ENCODE measurements at places on chromosomes 6 and 20.

DNA sequence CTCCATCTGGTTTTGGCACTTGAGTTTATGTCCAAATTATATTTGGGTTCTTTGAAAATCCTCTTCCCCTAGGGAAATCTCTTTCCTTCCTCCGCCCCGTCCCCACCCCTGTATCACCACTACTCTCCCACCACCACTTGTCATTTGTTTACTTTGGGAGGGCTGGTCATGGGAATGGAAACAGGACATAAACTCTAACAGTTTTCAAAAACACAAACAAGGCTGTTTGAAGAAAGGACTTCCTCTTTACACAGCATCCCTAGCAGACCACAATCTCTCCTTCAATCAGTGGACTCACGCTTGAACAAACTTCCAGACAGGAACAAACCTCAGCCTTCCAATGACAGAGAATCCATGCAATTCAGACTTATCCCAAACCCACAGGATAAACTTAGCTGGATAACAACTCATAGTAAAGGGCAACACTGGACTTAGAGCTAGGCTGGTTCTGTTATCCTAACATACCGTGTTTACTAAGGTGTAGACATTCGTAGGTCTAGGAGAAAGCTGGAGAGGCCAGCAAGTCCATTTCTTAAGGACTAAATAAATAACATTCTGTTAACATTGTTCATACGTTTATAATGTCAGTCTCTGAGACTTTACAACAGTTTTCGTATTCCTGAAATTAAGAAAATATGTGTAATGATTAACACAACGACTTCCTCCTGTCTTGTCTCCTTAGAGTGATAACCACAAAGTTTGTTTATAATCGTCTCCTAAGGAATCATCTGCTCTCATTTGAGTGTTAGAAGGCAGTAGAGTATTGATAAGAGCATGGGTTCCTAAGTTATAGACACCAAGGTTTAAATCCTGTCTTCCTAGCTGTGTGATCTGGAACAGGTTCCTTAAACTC lies 44.1 kb upstream of the CTAGE9 start:
- DNase-seq: no peak

DNA sequence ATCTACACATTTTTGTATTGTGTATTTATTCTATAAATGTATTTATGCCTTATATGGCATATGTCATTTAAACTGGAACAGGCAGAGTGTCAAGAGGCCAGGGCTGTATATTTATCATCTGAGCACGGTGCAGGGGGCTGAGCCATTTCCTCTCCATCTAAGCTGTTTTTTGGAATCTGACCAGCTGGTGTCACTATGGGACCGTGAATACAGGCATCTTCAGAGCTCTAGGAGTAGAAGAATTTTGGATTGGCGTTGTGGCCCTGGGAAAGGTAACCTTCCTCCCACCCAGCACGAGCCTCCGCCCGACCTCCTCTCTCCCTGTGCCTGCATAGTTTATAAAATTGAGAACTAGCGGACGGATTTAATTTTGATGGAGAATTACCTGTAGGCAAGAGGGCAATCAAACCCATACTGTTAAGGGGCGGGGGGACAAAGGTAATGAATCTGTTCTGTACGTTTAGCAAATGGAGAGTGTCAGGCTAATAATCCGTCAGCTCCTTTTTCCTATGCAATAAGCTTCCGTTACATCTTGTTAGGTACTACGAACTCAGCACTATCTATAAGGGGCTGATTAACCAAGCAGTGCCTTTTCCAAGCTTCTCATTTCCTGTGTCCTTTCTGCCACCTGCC lies 29.0 kb upstream of the EEF1E1 start:
- peak; percentile 67 for DNase-seq

DNA sequence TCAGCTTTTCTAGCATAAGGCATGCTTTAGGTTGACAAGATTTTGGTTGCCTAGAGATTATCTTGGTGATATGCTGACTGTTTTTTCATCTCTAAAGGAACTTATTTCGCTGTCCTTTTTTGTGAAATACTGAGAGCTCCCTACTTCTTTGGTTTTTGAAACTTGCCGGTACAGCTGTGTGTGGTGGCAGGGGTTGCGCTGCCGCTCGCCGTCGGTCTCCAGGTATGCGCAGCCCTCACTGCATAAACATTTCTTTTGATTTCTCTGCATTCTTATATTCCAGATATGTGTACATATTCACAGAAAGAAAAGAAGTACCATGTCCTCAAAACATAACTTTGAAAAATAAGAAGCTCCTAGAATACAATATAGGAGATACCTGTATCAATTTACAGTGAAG lies 106.4 kb upstream of the SYNDIG1 start:
- DNase-seq: no peak

- DNase-seq: no peak
Measured at GRCh38 chr6:167345348-167345747, 20.5 kb downstream of the TTLL2 start.

GRCh38 chr20:34512266-34512954 lies 3.8 kb upstream of the DYNLRB1 start:
- peak; percentile 69 for DNase-seq

DNA sequence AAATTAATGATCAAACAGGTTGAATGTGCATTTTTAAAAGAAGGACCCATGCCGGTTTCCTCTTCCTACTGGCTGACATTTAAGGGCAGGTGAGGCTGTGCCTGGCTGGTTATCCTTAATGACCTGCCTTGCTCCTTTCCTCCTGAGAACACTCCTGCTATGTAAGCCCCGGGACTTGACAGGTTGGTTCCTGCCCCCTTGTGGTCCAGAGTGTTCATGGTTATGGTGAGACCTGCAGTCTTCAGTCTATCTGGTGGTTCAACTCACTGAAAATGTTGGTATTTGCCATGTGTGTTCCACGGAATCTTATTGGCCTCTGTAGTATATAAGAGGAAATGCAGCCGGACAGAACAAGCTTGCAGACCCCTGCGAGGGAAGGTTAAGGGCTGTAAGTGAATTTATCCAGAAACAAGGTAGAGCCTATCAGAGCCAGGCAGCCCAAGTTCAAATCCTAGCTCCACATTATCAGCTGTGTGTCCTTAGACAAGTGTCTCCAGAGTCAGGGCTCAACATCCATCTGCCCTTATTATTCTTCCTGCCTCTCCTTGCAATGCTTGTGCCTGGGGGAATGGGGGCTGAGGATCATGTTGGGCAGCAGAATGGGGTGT lies 5.2 kb upstream of the BPIFA3 start:
- peak; percentile 38 for DNase-seq

DNA sequence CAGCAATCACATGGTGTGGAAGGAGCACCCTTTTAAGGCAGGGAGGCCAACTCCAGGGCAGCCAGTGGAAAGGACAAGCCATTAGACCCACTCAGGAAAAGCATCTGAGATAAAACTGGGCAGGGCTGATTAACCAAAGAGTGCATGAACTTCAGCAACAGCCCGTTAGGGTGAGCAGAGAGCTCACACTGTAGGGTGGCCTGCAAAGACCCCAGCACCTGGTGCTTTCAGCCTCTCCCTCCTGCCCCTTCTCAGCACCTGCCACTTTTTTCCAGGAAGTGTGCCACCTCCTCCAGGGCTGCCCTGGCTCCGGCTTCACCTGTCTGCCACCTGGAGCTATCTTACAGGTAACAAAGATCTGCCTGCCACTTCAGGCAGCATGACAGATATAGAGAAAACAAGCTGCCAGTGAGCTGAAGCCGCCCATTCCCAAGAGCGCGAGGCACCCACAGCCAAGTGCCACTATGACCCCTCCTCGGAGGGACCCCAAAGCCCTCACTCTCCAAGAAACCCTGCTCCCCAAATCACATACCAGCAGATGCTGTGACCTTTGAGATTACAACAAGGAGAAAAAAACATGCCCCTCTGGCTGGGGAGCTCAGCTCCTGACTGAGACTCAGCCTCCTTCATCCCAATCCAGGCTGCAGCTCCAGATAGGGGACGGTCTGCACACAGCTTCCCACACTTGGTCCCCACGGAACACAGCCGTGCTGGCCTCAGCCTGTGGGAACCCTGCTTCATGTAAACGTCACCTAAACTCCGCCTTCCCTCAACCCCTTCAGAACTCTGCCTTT lies 71.2 kb downstream of the ABHD12 start:
- no peak for DNase-seq

DNA sequence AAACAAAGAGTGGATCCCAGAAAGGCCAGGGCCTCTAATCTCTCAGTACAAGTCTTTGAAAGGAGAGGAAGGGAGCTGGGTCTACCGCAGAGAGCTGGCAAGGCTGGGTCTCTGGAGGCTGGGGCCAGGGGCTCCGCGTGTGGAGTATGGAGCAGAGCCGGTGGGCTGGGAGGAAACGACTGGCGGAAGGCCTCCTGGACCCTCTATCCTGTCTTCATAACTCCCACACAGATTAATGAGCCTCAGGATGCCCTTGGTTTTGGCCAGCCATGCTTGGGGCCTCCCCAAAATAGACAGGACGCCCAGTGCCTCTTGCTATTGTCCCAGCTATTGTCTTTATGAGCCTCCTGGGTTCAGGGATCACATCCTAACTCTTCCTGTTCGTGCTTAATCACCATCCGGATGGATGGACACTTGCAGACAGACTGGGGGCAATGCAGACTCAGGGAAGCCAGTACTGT lies 306.4 kb downstream of the DHX35 start:
- no peak for DNase-seq

DNA sequence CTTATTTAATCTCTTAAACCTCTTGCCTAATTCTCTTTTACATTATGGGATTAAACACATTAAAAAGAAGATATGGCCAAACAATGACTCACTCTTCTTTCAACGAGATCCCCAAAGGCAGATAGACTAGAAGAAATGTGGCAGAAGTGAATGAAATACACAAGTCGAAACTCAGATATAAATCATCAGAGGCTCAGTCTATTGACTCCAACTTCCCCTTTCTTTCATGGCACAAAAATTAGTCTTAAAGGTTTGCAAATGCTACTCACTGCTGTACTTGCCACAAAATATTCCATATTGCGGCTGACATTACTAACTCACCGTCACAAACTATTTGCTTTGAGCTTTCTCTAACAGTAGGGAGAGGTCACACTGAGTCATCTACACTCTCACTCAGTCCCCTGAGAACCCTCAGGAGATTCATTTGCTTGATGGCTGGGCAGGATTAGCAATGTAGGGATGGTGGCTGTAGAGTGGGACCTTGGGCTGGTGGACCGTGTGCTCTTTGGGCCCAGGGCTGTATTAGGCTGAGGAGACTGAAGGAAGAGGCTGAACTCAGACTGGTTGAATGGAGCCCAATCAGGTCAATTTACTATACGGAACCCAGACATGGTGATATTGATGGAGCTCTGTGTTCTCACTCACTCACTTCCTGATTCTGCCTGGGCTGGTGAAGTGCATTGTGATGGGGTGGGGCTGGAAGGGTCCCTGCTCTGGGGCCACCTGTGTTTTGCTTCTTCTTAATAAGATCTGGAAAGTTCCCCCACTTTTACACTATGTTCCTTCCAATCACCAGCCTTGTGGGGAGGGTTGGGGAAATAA lies 42.8 kb upstream of the UBR2 start:
- DNase-seq: no peak

GRCh38 chr6:159979136-159979874 lies 10.4 kb downstream of the IGF2R start:
- DNase-seq: no peak

DNA sequence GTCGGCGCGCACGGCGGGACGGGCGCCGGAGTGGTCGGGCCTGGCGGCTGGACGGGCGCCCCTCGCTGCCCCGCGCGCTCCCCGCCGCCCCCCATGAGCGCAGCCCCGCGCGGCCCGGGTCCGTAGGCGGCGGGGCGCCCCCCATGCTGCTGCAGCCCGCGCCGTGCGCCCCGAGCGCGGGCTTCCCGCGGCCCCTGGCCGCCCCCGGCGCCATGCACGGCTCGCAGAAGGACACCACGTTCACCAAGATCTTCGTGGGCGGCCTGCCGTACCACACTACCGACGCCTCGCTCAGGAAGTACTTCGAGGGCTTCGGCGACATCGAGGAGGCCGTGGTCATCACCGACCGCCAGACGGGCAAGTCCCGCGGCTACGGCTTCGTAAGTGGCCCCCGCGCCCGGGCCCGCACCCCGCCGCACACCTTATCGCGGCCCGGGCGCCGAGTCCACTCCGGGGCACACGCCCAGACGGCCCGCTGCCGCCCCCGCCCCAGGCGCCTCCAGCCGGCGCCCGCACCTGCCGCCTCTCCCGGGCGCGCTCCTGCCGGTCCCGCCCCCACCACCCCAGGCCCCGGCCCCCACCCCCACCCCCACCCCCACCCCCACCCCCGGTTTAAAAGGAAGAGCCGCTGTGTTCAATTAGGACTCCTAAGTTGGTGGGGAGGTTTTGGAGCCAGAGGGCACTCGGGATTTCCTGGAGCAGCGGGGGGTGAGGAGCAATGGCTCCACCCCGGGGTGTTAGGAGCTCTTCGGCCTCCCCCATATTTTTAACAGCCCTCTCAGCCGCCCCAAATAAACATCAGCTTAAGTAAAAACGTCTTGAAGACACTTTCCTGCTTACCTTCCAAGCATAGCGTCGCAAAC lies 474 bp downstream of the RBM38 start:
- no peak for DNase-seq

DNA sequence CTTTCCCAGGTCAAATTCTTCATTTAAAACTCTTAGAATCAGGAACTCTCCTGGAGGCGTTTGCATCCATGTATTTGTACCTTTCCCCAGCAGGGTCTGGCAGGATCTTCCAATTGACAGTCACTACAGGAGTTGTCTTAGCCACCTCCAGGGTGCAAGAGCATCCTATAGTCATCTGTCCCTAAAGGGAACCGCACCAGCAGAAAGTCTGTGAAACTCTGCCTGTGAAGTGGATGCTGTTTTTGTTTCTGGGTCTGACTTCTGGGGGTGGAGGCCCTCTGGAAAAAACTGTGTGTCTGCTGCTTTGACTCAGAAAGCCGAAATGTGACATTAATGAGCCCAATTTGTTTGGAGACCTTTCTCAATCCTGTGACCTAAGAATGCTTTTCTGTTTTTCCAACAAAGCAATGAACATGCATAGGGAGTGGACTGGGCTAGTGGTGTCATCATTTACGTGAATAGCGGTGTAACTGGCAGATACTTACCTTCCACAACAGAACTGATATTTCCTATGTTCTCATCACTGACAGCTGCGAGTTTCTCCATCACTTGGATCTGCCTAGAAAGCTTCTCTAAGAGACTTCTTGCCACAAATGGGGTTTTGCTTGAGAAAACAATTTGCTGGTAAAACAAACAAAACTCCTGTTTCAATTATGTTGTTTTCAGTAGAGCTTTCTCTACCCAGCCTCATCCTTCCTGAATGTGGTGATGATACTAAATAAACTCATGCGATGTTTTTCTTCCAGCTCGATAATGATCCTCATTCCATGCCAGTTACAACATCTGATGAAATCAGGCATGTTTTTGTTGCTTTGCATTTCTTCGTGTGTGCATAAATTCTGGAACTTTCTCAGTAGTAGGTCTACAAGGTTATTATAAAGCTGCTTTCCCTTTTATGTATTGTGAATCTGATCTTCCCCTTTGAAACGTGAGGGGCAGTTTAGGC lies 33.3 kb upstream of the ARMH2 start:
- peak; percentile 41 for DNase-seq
